HepG2 (cell line): ENCODE measurements at places on chromosomes 5 and 9. TPM values are rescaled to one million over a fixed set of nuclear protein-coding genes. Genes with fewer than 3 reads are reported as not detected.

TPM2 gene
- polyA plus RNA-seq: 10.7 and 11.4 TPM in 2 replicates

CER1 gene
- 0.17 and 0.18 TPM in 2 replicates for polyA plus RNA-seq

ARHGEF28 gene
- 15.0 and 17.4 TPM in 2 replicates for polyA plus RNA-seq

PTGES gene
- polyA plus RNA-seq: not detected in 2 replicates

FRMPD1 gene
- not detected in 2 replicates for polyA plus RNA-seq

STK32A gene
- not detected in 2 replicates for polyA plus RNA-seq

OR1Q1 gene
- 0.07 and 0.12 TPM in 2 replicates for polyA plus RNA-seq

FBP1 gene
- 0.22 and 0.53 TPM in 2 replicates for polyA plus RNA-seq

UCK1 gene
- 11.0 and 15.3 TPM in 2 replicates for polyA plus RNA-seq

IFNA2 gene
- not detected in 2 replicates for polyA plus RNA-seq

DNA sequence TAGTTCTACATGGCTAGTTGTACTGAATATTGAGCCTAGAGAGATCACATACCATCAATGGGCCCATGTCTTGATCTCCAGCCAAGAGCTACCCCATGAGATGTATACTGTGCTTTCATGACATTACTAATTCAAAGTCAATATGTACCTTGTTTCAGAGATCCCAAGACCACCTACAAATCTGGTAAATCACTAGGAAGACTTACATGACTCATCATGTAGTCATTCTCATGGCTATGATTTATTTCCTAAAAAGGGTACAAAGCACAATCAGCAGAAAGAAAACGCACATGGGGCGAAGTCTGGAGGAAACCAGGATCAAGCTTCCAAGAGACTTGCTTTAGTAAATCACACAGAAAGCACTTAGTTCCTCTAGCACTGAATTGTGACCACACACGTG is 103.0 kb downstream of the PCSK5 start:
- peak; percentile 33 for DNase-seq

GRCh38 chr9:136606687-136607333 is 55.9 kb upstream of the EGFL7 start:
- DNase-seq: no peak

- peak; percentile 28 for DNase-seq
These were observed 48.9 kb upstream of the SLC2A8 start for GRCh38 chr9:127347831-127348776.

GRCh38 chr9:6757132-6757455 is 679 bp upstream of the KDM4C start:
- DNase-seq: peak; percentile 73

- no peak for DNase-seq
These were observed 60.6 kb upstream of the ABCA1 start for GRCh38 chr9:104988539-104988938.

DNA sequence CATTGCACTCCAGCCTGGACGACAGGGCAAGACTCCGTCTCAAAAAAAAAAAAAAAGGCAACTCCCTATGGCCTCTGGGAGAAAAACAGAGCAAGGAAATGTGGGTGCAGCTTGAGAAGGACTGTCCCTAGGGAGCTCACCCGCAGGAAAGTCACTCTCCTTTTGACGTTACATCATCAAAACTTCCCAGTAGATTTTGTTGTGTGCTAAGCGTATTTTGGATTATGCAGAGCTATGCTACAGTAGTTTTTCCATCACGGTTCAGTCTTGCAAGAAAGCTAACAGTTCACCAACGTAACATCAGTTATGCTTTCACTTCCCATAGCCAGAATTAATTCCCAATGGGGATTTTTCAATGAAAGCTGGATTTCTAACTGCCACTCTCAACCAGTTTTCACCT is 138.8 kb downstream of the HSD17B3 start:
- no peak for DNase-seq

- DNase-seq: no peak
These were observed 146.3 kb downstream of the ERCC6L2 start for GRCh38 chr9:96021551-96022444.

- no peak for DNase-seq
These were observed 19.4 kb downstream of the CHD1 start for GRCh38 chr5:98909363-98909762.

DNA sequence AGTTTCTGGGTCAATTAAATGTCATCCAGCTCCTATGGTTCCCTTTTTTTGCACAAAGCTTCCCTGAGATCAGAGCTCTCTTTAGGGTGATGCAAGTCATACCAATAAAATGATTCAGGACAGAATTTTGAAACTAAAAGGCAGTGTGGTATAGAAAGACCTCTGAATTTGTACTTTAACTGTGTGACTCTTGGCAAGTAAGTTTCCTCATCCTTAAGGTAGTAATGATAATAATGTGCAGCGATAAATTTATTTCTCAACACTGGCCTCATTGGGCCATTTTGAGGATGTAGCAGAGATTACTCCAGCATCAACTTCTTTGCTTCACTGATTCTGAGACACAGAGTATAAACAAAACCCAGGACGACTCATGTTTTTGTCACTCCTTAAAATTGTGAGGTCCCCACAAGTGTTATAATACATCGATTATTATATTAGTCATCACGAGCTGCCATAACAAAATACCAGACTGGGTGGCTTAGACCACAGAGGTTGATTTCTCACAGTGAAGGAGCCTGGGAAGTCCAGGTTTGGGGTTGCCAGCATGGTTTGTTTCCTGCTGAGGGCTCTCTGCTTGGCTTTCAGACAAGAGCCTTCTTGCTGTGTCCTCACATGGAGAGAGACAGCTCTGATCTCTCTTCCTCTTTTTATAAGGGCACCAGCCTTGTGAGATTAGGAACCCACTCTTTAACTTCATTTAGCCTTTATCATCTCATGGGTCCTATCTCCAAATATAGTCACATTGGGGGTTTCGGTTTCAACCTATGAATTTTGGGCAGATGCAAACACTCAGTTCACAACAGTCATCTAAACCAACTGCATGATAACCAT is 293.0 kb downstream of the ZNF608 start:
- DNase-seq: no peak

- DNase-seq: no peak
These were observed 25.4 kb downstream of the ADAMTS16 start for GRCh38 chr5:5165541-5166002.

GRCh38 chr5:62306896-62307689 is 1.1 kb downstream of the KIF2A start:
- no peak for DNase-seq
